A549 treated with Hydrocortisone at 1 μM for 4 hours (cell line): ENCODE measurements at places on chromosomes 11 and 22. TPM values are rescaled to one million over a fixed set of nuclear protein-coding genes. Genes with fewer than 3 reads are reported as not detected.

MMP3 gene
- total RNA-seq, result 0.12 TPM in 1 of 5 replicates, not detected in the others

C11orf21 gene
- not detected in 5 replicates for total RNA-seq

GGTLC2 gene
- not detected in 5 replicates for total RNA-seq

RPS19BP1 gene
- 70.8 to 109 TPM (median 97.8 TPM) in 5 replicates for total RNA-seq

WBP2NL gene
- total RNA-seq, result 0.08 to 0.24 TPM (median 0.10 TPM) in 4 of 5 replicates, not detected in the other

EFCAB6 gene
- total RNA-seq, result 0.30 to 0.55 TPM (median 0.40 TPM) in 5 replicates

ACR gene
- 0.13 to 0.15 TPM in 2 of 5 replicates, not detected in the others for total RNA-seq

NCAM1 gene
- total RNA-seq, result 0.03 to 0.12 TPM in 2 of 5 replicates, not detected in the others

FBLN1 gene
- 45.7 to 57.5 TPM (median 54.3 TPM) in 5 replicates for total RNA-seq

OPCML gene
- total RNA-seq, result not detected in 5 replicates

FOLR1 gene
- total RNA-seq, result 0.14 TPM in 1 of 5 replicates, not detected in the others

DENND5A gene
- total RNA-seq, result 31.7 to 63.5 TPM (median 40.3 TPM) in 5 replicates

P2RY2 gene
- total RNA-seq, result 10.3 to 13.0 TPM (median 11.8 TPM) in 5 replicates

CBLIF gene
- total RNA-seq, result not detected in 5 replicates

CRYBA4 gene
- total RNA-seq, result not detected in 5 replicates

PKNOX2 gene
- total RNA-seq, result 0.03 to 0.07 TPM (median 0.03 TPM) in 3 of 5 replicates, not detected in the others

F2 gene
- total RNA-seq, result 1.7 to 3.3 TPM (median 2.3 TPM) in 5 replicates

MOV10L1 gene
- total RNA-seq, result 0.03 TPM in 1 of 5 replicates, not detected in the others

OR2AT4 gene
- not detected in 5 replicates for total RNA-seq

OR2D2 gene
- not detected in 5 replicates for total RNA-seq

OR52N4 gene
- total RNA-seq, result not detected in 5 replicates

OR8A1 gene
- total RNA-seq, result not detected in 5 replicates

APIP gene
- 20.2 to 24.7 TPM (median 22.8 TPM) in 5 replicates for total RNA-seq

APOBEC3B gene
- total RNA-seq, result 25.2 to 30.3 TPM (median 28.0 TPM) in 5 replicates

MFRP gene
- not detected in 5 replicates for total RNA-seq

MUC6 gene
- total RNA-seq, result not detected in 5 replicates

RASL10A gene
- 0.17 to 0.38 TPM (median 0.25 TPM) in 5 replicates for total RNA-seq

SNX32 gene
- total RNA-seq, result 0.06 to 0.11 TPM (median 0.08 TPM) in 3 of 5 replicates, not detected in the others

CCDC88B gene
- total RNA-seq, result 7.6 to 10.2 TPM (median 9.8 TPM) in 5 replicates

SCT gene
- not detected in 5 replicates for total RNA-seq

MICAL2 gene
- 113 to 157 TPM (median 148 TPM) in 5 replicates for total RNA-seq

OR52A1 gene
- total RNA-seq, result not detected in 5 replicates

AQP11 gene
- 1.2 to 1.9 TPM (median 1.3 TPM) in 5 replicates for total RNA-seq

TEF gene
- 0.99 to 1.2 TPM (median 1.1 TPM) in 5 replicates for total RNA-seq

LARGE2 gene
- total RNA-seq, result 1.9 to 3.5 TPM (median 2.3 TPM) in 5 replicates

CELSR1 gene
- 27.0 to 29.8 TPM (median 29.1 TPM) in 5 replicates for total RNA-seq

HPX gene
- total RNA-seq, result 0.48 to 0.66 TPM (median 0.51 TPM) in 5 replicates

E2F8 gene
- 5.1 to 6.7 TPM (median 6.0 TPM) in 5 replicates for total RNA-seq

CALCA gene
- 0.06 to 0.15 TPM in 2 of 5 replicates, not detected in the others for total RNA-seq
